Activated CD4-positive, alpha-beta T cell treated with anti-CD3 and anti-CD28 coated beads, Interleukin-2, amount 50 U/mL, for 1 hour (primary cell): ENCODE measurements at places on chromosomes 4 and X.
A peak's percentile ranks its signal among the peaks of the same experiment; 100 is the strongest.

DNA sequence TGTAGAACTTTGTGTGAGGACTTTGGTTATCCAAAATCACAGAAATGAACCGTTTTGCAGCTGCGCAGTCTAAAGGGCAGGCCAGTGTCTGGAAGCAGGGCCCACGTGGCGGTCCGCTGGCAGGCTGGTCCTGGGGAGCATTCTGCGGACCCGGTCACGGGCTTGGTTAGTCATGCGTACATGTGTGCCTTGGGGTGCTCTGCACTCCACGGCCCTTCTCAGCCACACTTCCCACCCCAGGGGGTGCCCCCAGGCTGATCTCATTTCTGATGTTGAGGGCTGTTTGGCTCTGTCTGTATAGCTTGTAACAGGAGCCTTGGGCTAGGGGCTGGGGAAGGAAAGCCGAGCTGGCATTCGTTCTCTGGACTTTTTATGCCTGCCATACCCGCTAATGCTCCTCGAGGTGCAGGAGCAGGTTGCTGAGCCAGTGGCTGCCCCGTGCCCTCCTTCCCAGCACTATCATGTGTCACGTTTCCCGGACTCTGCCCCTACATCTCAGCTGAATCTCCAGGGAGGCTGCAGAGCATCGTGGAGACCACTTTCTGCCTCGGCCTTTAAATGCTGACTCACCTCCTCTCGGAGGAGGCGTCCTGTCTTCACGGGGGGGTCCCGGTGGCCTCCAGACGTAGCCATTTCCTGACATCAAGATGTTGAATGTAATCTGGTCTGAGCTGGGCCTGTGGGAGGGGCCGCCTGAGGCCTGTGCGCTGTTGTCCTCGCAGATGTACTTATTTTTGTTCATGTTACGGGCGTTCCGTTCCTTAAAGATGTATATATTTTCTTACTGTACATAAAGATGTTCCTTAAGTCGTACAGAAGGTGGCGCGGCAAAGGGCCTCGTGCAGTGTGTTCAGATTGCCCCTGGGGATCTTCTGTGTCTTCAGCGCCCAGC lies 11.4 kb upstream of the TADA2B start:
- DNase-seq, result no peak

DNA sequence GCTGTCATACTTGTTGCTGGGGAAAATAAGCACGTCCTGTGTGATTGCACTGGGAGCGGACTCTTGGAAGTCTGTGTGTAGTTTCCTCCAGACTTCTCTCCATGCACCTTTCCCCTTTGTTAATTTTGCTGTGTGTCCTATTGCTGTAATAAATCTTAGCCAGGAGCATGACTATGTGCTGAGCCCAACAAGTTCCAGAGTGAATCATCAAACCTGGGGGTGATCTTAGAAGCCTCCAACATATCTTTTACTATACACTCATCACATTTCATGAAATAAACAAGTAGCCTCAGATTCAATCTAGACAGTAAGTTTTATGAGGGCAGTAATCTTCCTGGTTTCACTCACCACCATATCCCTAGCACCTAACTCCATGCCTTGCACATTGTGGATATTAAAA lies 43.3 kb upstream of the FGF13 start:
- no peak for DNase-seq

DNA sequence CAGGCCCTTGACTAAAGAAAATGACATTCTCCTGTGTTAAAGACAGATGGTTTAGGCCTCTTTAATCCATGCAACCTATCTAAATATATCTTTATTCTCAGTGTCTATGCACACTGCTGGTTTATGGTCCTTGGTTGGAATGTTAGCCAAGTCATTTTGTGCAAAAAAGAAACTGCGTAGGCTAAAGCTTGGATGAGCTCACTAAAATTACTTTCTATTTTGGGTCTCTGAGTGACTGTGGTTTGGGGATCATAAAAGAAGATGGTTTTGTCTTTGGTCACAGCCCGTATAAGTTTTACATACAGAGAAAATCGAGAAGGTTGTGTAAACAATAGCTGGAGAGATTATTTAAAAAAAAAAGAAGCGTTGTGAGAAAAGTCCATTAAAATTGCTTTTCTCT lies 443.6 kb downstream of the UBE2NL start:
- no peak for DNase-seq

DNA sequence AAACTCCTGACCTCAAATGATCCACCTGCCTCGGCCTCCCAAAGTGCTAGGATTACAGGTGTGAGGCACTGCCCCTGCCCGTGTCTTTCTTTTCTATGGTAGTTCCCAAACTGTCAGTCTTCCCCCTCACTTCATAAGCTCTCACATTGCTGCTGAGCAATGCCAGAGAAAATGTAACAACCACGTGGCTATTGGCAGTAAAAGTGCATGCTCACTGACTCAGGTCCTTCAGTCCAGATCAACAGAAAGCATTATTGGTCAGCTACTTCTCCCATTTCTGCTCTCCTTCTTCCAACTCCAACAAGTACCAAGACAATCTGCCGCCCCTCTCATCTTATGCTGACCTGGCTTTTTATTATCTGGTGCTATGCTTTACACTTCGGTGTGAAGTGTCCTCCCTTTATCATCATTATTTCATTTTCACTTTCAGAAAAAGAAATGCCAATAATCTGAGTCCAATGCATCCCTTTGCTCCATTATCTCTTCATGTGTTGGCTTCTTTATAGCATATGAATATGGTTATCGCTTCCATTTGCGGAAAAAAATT lies 133.8 kb upstream of the UGT8 start:
- DNase-seq, result no peak

GRCh38 chr4:89837993-89838390 lies 1.0 kb upstream of the SNCA start:
- DNase-seq, result no peak

- DNase-seq, result no peak
Observed at GRCh38 chr4:139849219-139849618, 183.6 kb downstream of the MGST2 start.

GRCh38 chr4:53061091-53061850 lies 199.2 kb downstream of the RASL11B start:
- DNase-seq, result no peak

- no peak for DNase-seq
Observed at GRCh38 chrX:33126469-33126868, 84.9 kb downstream of the DMD start.

DNA sequence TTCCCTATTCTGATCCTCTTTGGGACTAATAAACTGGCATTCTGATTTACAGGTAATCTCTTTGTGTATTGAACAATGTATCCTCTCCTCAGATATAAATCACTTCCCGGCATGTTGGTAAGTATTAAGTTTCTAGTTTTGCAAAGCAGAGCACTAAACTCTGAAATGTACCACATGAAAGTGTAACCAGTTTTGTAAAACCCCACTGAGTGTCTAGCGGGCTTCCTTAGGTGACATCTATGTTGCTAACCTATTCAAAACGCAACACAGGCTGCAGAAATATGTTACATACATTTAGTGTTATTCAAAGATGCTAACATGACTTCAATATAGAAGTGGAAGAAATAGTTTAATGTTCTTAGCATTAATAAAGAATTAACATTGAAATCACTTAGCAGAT lies 25.2 kb downstream of the DNAJB14 start:
- no peak for DNase-seq

DNA sequence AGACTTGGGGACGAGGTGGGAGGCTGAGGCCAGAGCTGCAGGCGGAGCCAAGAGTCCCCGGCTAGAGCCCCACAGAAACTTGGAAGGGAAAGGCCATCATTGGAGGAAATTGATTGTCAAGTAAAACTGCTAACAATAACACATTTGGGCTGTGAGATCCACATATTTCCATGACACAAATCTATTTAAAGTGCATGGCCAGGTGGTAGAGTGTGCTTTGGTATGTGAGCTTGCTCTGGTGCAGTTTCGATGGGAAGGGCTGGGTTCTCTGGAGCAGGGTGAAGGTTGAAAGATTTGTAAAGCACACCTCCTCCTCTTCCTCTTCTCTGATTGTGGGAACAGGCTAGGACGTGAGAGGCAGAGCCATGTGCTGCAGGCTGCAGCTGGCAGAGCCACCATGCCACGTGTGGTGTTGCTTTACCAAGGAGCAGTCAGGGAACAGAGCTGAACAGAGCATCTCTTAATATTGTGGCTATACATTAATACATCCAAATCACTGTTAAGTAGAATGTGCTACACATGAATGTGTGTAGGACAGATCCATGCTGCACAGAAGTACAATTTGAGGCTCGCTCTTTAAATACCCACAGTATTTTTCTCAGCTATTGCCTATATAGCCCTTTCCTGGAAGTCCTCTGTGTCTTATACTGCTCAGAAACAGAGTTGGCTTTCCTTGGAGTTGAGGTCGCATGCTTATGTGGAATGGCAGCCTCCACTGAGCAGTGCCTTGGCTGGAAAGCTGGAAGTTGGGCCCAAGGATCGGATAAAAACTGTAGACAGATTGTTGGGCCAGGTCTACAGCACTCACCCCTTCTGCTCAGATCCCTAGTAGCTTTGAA lies 37.7 kb downstream of the FHDC1 start:
- no peak for DNase-seq

GRCh38 chrX:144259054-144259453 lies 375.2 kb downstream of the UBE2NL start:
- no peak for DNase-seq

DNA sequence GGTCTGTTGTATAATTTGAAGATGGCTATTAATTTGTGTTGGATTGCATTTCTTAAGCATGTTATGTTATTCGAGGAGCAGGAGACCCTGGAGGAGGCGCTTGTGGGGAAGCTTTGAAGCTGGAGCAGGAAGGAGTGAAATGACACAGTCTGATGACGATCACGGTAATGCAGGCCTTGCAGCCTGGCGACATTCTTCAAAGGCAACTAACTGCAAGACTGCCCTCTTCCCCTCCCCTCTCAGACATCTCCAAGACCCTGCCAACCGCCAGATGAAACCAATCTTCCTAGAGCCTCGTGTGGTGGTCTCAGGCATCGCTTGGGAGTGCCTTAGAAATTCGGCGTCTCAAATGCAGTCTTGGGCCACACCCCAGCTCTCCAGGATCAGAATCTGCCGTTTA lies 16.1 kb downstream of the CLCN4 start:
- DNase-seq, result no peak

DNA sequence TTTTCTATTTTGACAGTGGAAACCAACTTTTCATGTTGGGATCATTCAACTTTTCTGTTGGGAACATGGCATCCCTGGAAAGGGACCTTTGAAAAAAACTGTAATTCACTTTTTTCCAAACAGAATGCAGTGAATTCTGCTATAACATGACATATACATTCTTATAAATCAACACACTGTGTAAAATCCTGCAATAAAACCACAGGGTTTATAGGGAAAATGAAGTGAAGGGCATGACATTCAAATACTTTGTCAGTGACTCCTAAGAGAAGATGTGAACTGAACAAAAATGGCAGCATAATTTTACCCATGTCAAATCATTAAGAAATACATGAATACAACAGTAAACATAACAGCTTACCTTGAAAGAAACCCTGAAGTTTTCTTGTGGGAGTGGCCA lies 264.5 kb upstream of the ANKRD50 start:
- DNase-seq, result no peak

GRCh38 chr4:7705062-7705461 lies 234.6 kb downstream of the AFAP1 start:
- no peak for DNase-seq

DNA sequence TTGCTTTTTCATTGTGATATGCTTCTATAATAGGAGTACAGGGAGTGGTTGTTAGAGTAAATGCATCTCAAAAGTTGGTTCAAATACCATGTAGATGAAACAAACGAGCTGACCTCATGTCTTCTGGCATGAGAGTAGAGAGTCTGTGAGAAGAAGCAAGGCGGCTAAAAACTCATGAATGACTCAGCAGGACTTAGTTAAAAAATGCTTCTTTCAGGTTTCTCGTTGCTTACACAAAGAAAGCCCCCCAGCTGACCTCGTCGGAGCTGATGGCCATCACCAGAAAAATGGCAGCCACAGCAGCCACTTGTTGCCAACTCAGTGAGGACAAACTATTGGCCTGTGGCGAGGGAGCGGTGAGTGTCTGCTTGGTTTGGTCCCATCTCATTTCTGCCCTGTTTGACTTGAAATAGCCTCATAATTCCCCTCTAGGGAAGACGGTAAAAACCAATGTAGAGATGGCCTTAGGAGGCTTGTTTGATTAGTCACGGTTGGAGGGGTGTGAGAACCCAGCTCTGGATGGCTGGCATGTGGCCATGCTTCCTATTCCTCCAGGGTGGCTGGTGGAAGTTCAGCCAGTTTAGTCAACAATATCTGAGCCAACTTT lies 14.5 kb downstream of the AFP start:
- DNase-seq, result no peak

DNA sequence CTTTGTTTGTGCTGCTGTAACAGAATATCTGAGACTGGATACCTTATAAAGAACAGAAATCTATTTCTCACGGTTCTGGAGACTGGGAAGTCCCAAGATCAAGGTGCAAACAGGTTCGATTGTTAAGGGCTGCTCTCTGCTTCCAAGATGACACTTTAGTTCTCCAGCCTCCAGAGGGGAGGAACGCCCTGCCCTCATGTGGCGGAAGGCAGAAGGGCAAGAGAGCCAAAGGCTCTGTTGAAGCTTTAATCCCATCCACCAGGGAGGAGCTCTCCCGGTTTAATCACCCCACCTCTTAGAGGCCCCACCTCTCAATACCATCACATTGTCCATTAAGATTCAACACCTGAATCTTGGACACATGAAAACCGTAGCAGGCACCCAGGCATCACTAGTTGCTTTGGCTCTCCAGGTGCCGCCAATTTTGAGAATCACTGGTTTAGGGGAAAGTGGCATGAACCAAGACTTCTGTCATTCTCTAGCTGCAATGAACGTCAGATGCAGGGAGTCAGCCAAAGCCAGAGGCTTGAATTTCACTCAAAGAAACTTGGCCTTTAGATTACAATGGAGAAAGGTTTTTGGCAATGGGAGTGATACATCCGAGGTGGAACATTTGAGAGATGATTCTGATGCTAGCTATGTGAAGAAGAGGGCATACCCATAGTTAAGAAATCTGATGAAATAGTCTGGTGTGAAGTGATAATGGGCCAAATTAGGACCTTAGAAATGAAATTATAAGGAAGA lies 15.7 kb downstream of the FHL1 start:
- peak; percentile 42 for DNase-seq

- DNase-seq, result peak; percentile 56
Observed at GRCh38 chr4:173370130-173370476, 651 bp upstream of the SAP30 start.

- DNase-seq, result no peak
Observed at GRCh38 chr4:177632481-177632880, 190.2 kb upstream of the AGA start.

- DNase-seq, result no peak
Observed at GRCh38 chr4:1296324-1297022, 6.8 kb downstream of the MAEA start.

DNA sequence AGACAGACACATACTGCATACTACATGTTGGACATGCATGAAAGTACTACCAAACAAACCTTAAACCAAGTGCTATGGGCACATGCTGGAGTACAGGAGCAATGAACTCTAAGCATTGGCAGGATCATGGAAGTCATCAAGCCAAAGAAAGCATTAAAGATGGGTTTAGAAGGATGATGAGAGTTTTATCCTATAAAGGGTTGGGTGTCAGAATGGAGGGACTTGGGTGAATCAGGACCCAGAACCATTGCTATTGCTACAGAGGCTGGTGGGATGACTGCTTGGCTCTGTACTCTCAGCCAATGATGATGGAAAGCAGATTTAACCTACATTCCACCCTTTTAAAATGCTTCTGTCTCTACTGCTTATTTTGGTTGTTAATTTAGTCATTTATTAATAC lies 233.9 kb upstream of the EDA2R start:
- no peak for DNase-seq
